Omental fat pad (tissue), 4 donors: ENCODE measurements at places on chromosomes 1 and 21. TPM values are rescaled to one million over a fixed set of nuclear protein-coding genes. Genes with fewer than 3 reads are reported as not detected.

- DNase-seq, result no peak
Observed at GRCh38 chr21:39105341-39105765, 77.9 kb downstream of the PSMG1 start.

GRCh38 chr1:20956272-20956671 lies 169.2 kb upstream of the HP1BP3 start:
- no peak for DNase-seq

GRCh38 chr1:33152685-33153432 lies 29.0 kb downstream of the TRIM62 start:
- DNase-seq, result no peak

GRCh38 chr1:58409890-58410289 lies 136.6 kb downstream of the OMA1 start:
- no peak for DNase-seq

DNA sequence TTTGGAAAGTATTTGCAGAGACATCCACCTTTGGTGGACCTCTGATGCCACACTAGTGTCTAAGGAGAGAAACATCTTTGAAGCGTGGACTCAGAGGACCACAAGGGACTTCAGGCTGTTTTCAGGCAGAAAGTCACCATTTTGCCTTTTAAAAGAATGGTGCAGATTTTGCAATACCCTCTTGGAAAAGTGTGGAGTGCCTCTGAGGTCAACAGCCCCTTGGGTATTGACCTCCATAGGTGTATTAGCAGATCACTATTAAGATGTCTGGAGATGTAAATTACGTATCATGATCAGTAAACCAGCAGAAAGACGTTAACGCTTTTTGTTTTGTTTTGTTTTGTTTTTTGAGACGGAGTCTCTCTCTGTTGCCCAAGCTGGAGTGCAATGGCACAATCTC lies 87.0 kb downstream of the INTS7 start:
- no peak for DNase-seq

Gene TTLL10
- total RNA-seq, result 0.95 TPM
